ENCODE measurements at places on chromosomes 7 and 10.

GRCh38 chr7:47150497-47151260 lies 431.2 kb downstream of the TNS3 start:
- no peak for DNase-seq

DNA sequence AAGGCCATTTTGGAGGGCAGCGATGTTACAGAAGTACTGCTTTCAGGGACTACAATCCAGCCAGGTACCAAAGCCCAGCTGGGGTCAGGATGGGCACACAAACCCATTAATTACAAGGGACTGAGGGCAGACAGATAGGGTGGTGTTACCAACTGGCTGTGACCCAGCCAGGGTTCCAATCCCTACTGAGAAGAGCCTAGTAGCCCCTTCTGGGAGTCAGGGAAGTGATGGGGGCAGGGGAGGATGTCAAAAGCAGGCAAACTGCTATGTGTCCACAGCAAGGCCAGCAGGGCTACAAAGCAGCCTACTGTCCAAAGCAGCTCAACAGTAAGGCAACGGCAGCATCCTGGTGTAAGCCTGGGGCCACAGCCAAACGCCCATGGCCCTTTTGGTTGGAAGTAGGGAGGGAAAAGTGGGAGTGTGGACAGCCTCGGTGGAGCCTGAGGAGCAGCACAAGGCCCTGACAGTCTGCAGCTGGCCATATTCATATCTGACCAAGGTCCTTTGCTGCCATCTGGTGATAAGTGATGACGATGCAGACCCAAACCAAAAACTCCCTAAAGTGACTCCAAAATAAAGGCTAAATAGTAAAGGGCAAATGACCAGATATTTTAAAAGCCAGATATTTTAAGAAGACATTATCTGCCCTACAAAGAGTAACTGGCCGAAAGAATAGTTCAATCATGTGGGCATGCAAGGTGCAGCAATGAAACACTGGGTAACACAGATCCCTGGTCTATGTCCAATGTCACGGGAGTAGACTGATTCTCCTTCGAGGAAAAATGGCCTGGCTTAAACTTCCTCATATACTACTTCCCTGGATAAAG lies 56.9 kb downstream of the XPNPEP1 start:
- no peak for DNase-seq

DNA sequence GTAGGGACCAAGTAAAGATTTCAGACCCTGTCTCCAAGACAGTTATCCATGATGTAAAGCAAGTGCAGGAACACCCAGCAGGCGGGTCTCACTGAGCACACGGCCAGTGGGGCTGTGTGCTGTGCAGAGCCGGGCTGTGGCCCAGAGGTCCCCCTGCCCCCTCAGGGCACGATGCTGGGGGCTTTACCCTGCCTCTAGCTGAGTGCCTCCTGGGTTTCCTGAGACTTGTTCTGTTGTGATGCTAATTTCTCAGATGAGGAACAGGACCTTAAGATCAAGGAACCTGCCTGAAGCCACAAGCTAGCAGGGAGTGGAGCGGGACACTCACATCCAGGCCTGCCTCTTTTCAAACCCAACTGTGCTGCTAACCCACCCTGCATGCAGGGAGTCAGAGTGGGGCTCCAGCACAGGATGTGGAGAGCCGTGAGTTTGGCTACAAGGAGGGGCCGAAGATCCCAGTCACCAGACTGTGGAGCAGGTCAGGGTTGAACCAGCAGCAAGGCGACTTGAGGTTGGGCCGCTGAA lies 76.1 kb upstream of the LYZL2 start:
- DNase-seq, result no peak

DNA sequence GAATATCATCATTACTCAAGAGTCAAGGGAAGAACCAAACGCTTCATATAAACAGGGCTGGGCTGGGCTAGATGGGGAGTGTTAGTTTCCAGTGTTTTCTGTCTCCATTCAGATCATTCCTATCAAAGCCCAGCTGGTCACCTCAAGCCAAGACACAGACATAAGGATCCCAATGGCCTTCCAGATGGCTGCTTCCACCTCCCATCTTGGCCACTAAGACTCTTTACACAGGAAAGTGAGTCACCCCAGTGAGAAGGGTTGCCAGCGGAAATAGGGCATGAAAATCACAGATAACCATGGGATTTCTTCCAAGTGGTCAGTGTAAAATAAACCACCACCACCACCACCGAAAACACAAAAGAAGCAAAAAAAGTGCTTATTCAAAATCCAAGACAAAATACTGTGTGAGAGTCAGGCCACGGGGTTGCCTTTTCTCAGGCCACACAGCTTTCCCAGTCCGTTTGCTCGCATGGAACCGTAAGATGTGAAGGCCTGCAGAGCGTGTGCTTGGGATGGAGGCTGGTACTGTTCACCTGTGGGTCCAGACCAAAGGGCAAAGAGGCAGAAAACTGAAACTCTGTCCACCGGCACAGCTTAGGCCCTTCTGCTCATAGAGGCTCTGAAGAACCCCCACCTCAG lies 5.6 kb downstream of the PRSS2 start:
- no peak for DNase-seq

DNA sequence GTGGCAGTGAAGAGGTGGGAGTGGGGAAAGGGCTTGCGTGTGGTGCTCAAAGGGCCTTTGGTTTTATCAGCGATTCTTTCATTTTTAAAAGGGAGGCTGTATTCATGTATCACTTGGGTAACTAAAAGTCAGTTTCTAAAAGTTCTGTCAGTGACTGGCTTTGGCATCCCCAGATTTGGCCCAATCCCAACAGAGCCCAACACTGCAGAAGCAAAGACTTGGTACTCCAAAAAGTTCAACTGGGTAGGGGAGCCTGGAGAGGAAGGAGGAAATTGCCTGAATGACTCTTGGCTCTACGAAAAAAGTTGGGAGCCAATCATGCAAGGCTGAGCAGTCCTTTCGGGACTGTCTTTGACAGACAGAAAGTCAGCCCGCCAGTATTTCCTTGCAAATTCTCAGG lies 54.5 kb upstream of the COL13A1 start:
- DNase-seq, result no peak

- no peak for DNase-seq
Observed at GRCh38 chr10:472241-472910, 217.1 kb downstream of the DIP2C start.
